ENCODE measurements at places on chromosomes 12 and 14. TPM values are rescaled to one million over a fixed set of nuclear protein-coding genes. Genes with fewer than 3 reads are reported as not detected.
A peak's percentile ranks its signal among the peaks of the same experiment; 100 is the strongest.

- no peak for DNase-seq
These were observed 18.5 kb upstream of the MAP1LC3B2 start for GRCh38 chr12:116540622-116541152.

KRT6C gene
- not detected for total RNA-seq

DNA sequence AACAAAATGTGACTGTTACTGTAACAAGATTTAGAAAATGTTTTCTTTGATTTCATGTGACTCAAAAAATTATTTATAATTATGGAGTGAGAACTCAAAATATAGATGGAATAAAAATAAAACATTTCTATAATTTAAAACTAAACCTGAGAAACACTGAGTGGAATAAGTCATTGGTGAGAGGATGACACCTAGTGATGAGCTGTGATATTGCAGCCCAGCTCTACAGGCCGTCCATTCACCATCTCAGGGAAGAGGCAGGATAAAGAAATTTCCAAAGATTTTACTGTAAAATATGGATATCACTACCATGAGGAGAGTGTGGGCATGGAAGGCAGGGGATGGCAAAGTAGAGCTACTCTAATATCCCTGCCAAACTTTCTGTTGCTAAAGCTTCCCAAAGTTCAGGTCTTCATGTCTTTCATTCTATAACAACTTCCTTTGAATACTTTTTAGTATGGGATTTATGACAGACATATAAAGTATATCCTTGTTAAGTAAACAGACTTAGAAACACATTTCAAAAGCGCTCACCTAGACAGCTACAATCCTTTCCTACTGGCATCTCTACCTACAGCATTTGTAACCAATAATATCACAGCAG lies 308.0 kb downstream of the ITPR2 start:
- peak; percentile 47 for DNase-seq

KRT2 gene
- not detected for total RNA-seq

DNA sequence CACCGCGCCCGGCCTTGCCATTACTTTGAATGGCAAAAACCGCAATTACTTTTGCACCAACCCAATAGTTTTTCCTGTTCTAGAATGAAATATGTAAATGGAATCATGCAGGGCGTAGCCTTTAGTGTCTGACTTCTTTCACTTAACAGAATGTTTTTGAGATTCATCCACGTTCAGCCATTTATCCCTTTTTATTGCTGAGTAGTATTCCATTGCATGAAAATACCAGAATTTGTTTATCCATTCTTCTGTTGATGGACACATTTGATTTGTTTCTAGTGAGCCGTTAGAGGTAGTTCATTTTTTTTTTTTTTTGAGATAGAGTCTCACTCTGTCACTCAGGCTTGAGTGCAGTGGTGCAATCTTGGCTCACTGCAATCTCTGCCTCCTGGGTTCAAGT lies 90.6 kb downstream of the SLC25A47 start:
- no peak for DNase-seq

DNA sequence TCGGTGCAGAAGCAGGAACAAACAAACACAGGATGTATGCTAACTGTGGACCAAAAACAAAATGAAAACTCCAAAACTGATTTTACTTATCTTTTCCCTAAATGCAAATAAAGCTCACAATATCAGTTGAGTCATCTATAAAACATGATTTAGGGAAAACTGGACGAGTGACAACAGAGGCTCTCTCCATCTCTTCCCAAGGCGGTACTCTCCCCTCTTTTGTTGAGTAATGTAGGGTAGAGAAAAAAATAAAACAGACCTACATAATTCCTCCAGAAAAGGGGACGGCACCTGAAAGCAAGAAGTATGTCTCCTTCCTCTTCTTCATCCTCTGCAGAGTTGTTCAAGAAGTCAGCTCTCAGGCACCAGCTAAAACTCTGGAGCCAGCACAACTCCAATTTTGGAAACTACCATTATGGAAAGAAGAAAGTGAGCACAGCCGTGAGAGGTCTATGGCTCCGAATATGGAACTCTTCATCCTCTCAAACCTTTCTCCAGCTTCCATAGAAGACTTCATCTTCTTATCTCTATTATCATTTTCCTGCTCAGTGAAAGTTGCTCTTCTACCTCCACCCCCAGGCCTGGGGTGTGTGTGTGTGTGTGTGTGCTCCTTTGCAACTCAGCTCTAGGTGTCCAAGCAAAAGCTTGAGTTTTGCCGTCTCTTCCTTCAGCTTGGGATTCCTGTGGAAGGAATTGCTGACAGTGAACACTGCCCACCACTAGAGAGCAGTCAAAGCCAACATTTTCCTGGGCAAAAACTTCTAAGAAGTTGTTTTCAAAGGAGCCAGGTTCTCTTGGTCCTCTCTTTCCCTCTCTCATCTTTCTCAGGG lies 155.4 kb downstream of the DIO2 start:
- DNase-seq, result peak; percentile 36

DNA sequence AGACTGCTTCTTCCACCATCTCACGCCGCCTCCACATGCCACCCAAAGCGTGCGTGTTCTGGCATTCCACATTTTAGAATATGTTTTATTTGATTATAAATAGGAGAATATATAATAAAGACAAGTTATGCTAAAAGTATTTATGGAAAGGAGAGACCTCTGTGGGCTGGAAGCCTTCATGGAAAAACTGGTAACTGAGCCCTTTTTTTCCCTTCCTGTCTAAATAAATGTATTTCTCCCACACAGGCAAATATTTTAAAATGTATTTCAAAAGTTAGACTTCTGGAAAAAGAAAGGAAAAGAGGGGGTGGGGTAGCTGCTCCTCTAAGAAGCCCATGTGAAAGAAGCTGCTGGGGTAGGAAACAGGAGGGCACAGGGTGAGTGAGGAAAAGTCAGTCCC lies 16.1 kb upstream of the NR4A1 start:
- DNase-seq, result no peak

GRCh38 chr12:14770496-14771461 lies 32.5 kb downstream of the WBP11 start:
- DNase-seq, result peak; percentile 96

DNA sequence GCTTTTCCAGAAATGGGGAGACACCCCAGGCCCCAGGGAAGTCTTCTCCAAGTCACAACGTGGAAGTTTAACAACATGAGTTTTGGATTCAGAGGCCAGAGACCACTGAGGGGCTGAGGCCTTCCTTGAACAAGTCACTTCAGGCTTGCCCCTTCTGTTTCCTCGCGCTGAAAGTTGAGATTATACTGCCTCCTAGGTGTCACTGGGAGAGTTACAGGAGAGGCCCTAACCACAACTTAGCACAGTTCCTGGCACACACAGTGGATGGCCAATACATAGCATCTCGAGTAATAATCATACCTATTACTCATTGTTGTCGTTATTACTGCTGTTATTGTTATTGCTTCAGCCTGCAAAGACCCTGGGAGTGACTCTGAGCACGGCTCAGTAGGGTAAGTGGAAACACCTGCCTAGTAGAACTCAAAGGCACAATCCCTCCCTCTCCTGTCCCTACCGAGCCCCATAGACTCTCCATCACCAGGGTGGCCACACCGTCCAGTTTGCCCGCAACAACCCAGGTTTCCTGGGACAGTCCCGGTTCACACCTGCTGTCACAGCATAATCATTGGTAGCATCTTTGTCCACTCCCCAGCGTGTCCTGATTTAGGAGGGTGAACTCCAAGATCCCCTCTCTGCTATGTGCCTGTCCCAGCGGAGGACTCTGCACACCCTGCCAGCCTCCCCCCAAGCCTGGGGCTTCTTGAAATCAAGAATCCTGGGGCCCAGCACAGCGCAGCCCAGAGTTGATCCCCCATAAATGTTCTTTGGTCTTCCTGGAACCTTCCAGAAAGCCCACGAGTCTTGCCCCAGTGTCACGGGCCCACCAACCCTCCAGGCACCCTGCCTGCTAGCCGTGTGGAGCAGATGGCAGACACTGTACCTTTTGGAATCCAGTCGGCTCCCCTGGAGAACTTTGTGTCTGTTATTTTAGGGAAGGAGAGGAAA lies 85.0 kb downstream of the SYNE3 start:
- DNase-seq, result peak; percentile 31

DNA sequence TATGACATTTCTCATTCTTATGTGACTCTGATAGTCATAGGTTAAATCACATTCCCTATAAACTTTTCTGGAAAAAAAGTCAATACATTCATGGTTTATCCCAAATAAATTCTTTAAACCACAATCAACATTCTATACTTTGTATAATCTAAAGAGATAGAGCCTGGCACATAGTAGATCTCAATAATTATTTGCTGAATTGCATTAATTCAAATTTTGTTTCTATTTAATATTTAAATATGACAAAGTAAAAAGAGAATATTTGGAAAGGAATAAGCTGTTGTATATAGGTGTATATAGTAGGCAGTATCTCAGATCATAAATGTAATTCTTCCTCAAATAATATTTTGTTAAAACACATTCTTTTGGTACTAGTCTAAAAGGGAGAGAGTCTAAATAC lies 102.2 kb upstream of the USP15 start:
- no peak for DNase-seq

SERPINA12 gene
- total RNA-seq, result not detected

PARPBP gene
- total RNA-seq, result 7.8 TPM

GRCh38 chr14:72488514-72488913 lies 405.4 kb downstream of the DPF3 start:
- no peak for DNase-seq

DNA sequence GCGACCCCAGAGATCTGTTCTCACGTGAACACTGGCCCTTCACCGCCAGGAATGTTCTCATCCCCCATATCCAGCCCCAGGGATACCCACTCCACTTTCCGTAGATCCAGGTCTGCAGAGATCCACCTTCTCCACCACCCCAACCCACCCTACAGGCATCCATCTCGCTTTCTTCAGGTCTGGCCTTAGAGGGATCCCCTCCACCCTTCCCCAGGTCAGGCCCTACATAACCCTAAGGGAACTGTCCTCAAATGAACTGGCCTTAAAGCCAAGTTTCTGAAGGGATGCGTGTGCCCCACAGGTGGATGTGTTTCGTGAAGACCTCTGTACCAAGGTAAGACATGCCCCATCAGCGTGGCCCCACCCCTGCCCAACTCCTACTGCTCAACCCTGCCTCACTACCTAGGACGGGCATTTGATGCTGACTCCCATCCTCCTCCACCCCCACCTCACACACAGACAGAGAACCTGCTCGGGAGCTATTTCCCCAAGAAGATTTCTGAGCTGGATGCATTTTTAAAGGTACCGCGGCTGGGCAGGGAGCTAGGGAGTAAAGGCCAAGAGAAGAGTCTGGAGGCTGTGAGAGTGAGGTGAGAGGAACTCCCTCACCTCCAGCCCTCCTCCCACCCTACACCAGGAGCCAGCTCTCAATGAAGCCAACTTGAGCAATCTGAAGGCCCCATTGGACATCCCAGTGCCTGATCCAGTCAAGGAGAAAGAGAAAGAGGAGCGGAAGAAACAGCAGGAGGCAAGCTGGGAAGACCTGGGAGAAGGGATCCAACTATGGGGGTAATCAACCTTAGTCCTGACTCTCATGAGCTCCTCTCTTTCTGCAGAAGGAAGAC lies 912 bp downstream of the PSME1 start:
- no peak for DNase-seq

- no peak for DNase-seq
These were observed 16.6 kb upstream of the PLEK2 start for GRCh38 chr14:67428501-67429031.

DEPDC4 gene
- total RNA-seq, result 0.20 TPM

VEZT gene
- total RNA-seq, result 78.9 TPM

DNA sequence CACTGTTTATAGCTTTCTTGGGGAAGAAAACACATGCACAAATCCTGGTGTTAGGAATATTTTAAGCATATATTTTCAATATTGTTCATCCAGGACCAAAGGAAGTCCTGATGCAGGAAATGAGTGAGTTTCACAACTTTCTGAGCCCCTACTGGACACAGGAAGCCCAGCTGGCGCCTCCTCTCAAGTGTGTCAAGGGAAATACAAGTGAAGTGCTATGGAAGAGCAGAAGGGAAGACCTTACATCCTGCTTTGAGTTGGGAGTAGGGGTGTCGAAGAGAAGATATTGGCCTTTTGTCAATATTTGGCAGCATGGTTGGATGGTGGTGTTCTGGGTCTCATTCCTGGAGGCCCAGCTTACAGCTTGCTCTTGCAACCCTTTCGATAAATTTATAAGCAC lies 66.1 kb upstream of the ZDHHC17 start:
- no peak for DNase-seq

TSPAN19 gene
- under 0.01 TPM for total RNA-seq

GRCh38 chr14:67987606-67988005 lies 168.0 kb downstream of the RAD51B start:
- peak; percentile 6 for DNase-seq

FAM181A gene
- total RNA-seq, result not detected

- peak; percentile 18 for DNase-seq
These were observed 17.6 kb upstream of the PLEKHH1 start for GRCh38 chr14:67515386-67516079.

ACOT2 gene
- 9.4 TPM for total RNA-seq

DNA sequence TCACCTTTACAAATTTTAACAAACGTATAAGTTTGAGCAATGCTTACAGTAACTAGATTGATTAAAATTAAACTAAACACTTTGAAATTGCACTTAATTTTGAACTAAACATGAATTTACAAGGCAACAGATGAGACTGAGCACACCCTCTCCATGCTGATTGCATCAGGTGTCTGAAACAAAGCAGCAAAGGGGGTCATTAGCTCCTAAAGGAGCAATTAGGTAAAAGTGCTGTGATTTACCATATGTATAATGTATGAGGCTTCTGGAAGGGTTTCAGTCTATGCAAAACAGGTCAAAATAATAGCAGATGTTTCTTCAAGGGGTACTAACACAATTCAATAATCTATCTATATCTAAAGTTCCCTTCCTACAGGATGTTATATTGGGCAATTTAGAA lies 98.8 kb upstream of the LMNTD1 start:
- DNase-seq, result no peak

DNA sequence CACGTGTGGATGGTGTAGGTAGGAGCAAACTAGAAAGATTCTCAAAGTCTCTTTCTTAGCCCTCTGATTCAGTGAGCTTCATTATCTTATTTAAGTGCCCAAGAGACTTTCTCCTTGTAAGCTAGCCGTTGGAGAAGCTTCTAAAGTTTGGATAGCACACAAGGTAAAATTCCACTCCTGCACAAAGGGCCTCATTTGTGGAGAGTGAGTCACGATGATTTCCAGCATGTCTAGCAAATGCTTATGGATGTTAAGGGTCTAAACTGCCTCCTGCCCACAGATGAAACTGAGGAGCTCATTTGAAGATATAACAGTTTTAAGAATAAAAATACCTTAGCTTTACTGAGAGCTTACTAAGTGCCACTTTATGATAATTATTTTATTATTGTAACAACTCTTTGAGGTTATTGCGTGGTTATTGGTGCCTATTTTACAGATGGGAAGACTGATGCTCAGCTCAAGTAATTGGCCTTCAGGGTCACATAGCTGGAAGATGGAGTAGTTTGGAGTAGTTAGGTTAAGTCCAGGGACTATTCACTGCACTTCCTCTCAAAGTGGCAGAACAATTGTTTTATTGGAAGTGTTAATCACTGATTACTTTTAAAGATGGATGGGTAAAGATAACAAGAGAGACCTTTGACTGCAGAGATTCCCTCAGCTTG lies 78.7 kb upstream of the HIF1A start:
- peak; percentile 45 for DNase-seq

PLCZ1 gene
- not detected for total RNA-seq

GRCh38 chr12:4082809-4083403 lies 190.7 kb upstream of the CCND2 start:
- no peak for DNase-seq

TAS2R46 gene
- total RNA-seq, result 0.79 TPM

- no peak for DNase-seq
These were observed 9.5 kb downstream of the P2RX4 start for GRCh38 chr12:121219353-121219986.

GSC gene
- total RNA-seq, result not detected
